ENCODE measurements at places on chromosomes 7 and 10. TPM values are rescaled to one million over a fixed set of nuclear protein-coding genes. Genes with fewer than 3 reads are reported as not detected.

EN2 gene
- total RNA-seq: 7.2 TPM

SCIN gene
- total RNA-seq: not detected

SPDYE8 gene
- not detected for total RNA-seq

ATAD1 gene
- total RNA-seq: 47.5 TPM

GPR15LG gene
- not detected for total RNA-seq
